Bronchial epithelial cell (primary cell): ENCODE measurements at places on chromosomes 16 and 17.

- no peak for DNase-seq
Measured at GRCh38 chr17:48754500-48755261, 26.1 kb upstream of the HOXB13 start.

GRCh38 chr17:51540151-51540550, 279.8 kb downstream of the UTP18 start:
- no peak for DNase-seq

GRCh38 chr16:13767215-13767614, 152.7 kb upstream of the ERCC4 start:
- DNase-seq: no peak

DNA sequence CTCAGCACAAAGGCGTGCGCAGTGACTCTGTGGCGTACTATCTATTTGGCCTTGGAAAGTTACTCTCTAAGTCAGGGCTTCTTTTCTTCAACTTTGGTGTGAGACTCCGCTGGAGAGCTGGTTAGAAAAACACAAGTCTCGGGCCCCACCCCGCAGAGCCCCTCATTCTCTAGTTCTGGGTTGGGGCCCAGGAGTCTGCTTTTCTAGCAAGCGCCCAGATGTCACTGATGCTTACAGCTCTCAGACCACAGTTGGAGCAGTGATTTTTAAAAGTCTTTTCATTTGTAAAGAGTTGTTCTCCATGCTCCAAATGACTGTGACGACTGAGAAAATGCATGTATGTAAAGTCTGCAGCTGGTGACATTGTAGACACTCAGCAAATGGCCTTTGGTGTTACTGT, 582.3 kb downstream of the WWOX start:
- DNase-seq: no peak

- no peak for DNase-seq
Measured at GRCh38 chr16:66054095-66054494, 312.4 kb upstream of the CDH5 start.

DNA sequence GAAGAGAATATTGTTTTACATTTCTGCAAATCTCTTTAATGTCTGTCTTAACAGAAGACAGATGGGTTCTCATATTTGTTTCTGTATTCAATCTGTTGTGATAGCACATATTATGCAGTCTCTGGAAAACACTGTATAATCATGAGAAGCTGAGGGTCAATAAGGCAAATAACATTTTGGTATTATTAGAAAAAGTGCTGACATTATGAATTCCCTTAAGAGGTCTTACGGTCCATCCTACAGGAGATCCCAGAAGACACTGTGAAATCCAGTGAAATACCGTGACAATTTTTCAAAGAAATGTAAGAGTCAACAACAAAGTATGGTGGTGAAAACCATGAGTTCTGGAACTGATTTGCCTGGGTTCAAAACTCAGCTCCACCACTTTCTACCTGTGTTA, 42.3 kb downstream of the ABCA5 start:
- DNase-seq: no peak

GRCh38 chr17:58671969-58672368, 19.9 kb downstream of the TEX14 start:
- no peak for DNase-seq

DNA sequence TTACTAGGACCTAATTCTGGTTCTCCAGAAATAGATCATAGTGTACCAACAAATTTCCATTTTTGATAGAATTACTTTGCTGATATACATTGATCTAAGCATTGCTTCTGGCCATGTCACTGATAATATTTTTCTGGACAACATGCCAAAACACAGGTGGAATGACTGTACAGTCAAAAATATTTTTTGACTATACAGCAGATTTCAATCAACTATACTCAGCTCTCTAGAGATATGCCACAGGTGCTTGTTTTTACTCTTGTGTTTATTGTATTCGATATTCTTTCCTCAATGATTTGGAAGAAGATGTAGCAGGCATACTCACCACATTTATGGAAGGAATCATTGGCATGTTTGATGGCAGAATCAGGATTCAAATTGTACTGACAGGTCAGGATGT, 21.6 kb upstream of the TOX3 start:
- no peak for DNase-seq

- no peak for DNase-seq
Measured at GRCh38 chr16:59385491-59385890, 651.4 kb upstream of the GOT2 start.

GRCh38 chr16:1614456-1615102, 2.4 kb downstream of the CRAMP1 start:
- no peak for DNase-seq

DNA sequence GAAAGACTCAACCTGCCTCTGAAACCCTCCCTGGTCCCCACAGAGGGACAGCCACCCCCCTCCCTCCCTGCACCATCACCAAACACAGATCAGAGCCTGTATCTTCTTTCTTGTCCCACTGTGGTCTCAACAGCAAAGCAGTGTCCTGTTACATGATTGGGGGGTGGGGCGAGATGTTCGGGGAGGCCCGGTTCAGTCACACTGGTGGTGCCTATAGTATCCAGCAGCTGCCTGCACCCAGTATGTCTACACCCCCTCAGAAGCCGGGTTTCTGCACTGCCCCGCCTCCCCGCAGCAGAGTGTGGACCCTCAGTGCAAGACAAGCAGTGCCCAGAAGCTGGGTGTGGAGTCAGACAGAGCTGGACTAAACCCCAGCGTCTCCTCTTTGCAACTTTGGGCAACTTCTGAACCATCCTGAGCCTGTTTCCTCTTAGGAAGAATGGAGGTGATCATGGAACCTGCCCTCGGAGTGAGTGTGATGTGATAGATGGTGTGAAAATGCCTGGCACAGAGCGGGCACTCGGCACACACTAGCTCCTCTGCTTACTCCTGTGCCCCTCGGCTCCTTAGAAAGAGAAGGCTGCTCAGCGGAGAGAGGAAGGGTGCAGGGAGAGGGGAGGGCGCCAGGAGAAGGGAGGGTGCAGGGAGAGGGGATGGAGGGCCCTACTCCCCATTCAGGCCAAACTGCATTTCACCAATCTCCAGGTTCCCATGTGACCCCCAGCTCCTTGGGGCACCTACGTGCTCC, 84.0 kb upstream of the TNRC6C start:
- no peak for DNase-seq

- no peak for DNase-seq
Measured at GRCh38 chr17:1324201-1324771, 44.8 kb downstream of the TRARG1 start.

- no peak for DNase-seq
Measured at GRCh38 chr17:216625-217024, 35.2 kb upstream of the DOC2B start.

- DNase-seq: no peak
Measured at GRCh38 chr17:50130559-50131305, 772 bp upstream of the SAMD14 start.
